SK-N-SH treated with all-trans-retinoic acid at 6 μM for 48 hours (cell line): ENCODE measurements at places on chromosomes 4 and X.

- no peak for ATAC-seq
Observed at GRCh38 chrX:17550011-17550410, 175.0 kb downstream of the NHS start.

DNA sequence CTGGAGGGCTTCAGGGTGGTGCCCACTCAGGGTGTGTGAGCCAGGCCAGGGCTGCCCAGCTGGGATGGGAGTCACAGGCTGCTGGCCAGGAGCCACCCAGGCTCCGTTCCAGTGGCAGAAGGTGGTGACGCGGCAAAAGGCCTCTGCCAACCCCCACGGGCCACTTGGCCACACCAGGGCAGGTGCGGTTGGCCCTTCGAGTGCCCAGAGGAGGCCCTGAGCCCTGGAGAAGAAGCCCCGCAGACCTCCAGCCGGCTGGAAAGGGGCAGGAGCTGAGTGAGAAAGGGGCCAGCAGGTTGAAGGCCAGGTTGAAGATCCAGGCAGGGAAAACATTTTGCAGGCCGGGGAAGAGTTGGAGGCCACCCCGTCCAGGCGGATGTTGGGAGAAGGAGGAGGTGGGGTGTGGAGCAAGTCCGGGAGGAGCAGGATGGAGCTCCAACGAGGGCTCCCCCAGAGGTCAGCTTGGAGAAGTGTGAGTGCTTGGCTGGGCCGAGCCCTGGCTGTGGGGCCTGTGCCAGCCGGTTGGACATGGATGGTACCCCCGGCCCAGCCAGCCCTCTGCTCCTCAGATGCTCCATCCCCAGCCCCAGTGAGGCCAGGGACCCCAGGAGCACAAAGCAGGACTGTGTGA is 2.8 kb upstream of the CPLX1 start:
- ATAC-seq = peak; percentile 49; the same call in 2 of the 3 replicates

DNA sequence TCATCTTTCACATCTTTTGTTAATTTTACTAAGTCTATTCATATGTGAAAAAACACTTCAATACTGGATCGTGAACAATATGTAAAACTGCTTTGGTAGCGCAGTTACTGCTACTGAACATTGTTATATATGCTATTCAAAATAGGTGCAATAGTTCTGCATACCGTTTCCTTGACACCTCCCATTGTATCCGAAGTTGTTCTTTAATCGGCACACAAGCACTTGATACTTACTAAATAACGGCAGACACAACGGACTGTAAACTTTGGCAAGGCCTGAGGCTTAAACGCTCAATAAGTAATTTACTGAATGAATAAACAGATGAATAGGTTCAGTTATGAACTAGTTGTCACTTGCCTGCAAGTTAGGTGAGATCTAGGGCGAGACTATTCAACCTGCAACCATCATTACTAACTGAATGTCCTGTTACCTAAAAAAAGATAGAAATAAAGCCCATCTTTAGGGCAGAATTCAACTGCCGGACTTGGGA is 620 bp downstream of the ANAPC10 start:
- ATAC-seq = no peak

GRCh38 chr4:4919927-4920326 is 60.5 kb downstream of the MSX1 start:
- ATAC-seq = no peak

- no peak for ATAC-seq
Observed at GRCh38 chr4:114393295-114394038, 205.1 kb upstream of the UGT8 start.
